Upper lobe of left lung (tissue), 6 donors: ENCODE measurements at places on chromosomes 3 and 15. TPM values are rescaled to one million over a fixed set of nuclear protein-coding genes. Genes with fewer than 3 reads are reported as not detected.

GRCh38 chr3:42667523-42668412 lies 14.3 kb downstream of the ZBTB47 start:
- H3K4me1 ChIP-seq, result peaks cover 3% of the 10 kb centered on the region
- no peak overlapping the region for H3K4me3 ChIP-seq
- no peaks in the 10 kb centered on the region for H3K27me3 ChIP-seq
- no peak for DNase-seq

CAND2 gene
- 6.7 TPM for total RNA-seq

DNASE1L3 gene
- total RNA-seq, result 1.00 TPM

- H3K4me1 ChIP-seq, result no peaks in the 10 kb centered on the region
- H3K36me3 ChIP-seq, result no peaks in the 10 kb centered on the region
- DNase-seq, result no peak
- H3K4me3 ChIP-seq, result no peak overlapping the region
- no peaks in the 10 kb centered on the region for H3K27me3 ChIP-seq
Observed at GRCh38 chr3:34056951-34057390, 258.5 kb downstream of the PDCD6IP start.

TOP2B gene
- total RNA-seq, result 67.7 TPM
